Thyroid gland (tissue), 4 donors: ENCODE measurements at places on chromosomes 4 and X. TPM values are rescaled to one million over a fixed set of nuclear protein-coding genes. Genes with fewer than 3 reads are reported as not detected.

The NEUROG2 gene
- not detected for total RNA-seq

The P2RY4 gene
- 0.56 TPM for total RNA-seq

GRCh38 chrX:108464604-108465003, 25.0 kb downstream of the COL4A5 start:
- DNase-seq, result peak; percentile 4

GRCh38 chr4:82561786-82562563, at the start of gene TMEM150C:
Gene TMEM150C, minus strand, starts transcription at chr4:82561988. Its CDS starts 57,331 bp downstream, at chr4:82504657.
- peak; percentile 38 for DNase-seq

DNA sequence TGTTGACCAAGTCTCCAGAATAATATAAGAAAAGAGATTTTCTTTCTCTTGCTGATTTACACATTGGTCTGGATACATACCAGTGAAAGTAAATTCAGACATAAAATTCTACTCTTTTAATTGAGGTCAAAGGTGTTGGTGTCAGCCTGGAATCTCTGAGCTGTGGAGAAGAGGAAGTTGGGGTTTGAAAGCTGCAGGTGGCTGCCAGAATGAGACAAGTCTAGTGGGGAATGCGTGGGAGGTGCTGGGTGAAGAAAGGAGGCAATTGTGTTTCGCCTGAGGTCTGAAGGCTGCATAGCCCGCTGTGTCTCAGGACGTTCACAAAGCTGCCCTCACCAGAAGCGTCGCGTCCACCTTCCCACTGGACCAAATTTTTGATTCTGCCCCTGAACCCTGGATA, 31.2 kb downstream of the PHEX start:
- DNase-seq, result no peak

- no peak for DNase-seq
These were observed 35.2 kb upstream of the CBLL2 start for GRCh38 chrX:22237479-22237878.

DNA sequence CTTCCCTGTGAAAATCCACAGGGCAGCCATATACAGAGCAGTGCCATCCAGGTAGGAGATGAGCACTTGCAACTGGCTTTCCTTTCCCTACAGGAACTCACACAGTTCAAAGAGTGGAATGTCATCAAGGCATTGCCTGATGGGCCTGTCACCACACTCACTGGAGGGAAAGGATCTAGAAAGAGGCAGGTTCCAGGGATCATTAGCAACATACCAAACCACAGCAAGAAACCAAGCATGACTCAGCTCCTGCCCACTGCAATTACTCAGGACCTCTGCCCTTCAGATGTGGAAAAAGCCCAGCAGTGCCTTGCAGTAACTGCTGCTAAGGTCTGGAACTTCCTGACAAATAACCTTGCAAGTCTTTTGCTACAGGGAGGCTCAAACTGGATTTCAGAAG, 101.2 kb downstream of the ZNF674 start:
- DNase-seq, result no peak

- no peak for DNase-seq
These were observed 83.1 kb downstream of the RPS3A start for GRCh38 chr4:151182455-151182996.

GRCh38 chr4:98287328-98287727, 26.1 kb downstream of the RAP1GDS1 start:
- no peak for DNase-seq

DNA sequence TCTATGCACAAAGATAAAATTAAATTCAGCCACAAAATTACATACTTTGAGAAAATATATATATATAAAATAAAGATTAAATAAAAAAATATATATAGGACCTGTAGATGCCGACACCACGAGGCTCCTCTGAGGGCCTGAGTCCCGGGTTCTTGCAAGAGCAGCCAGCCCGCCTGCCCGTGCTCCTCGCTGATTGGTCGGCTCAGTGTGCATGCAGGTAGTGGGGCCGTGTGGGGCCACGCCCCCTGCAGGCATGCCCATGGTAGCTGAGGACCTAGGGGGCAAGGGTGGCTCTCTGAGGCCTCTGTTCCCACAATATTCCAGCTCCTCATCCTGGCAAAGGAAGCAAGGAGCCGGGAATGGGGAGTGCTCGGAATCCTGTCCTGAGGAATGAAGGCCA, 80.5 kb upstream of the AMELX start:
- DNase-seq, result no peak

GRCh38 chr4:82358847-82359246, 14.9 kb downstream of the HNRNPD start:
- no peak for DNase-seq
